ENCODE measurements at places on chromosomes 12 and 14.

DNA sequence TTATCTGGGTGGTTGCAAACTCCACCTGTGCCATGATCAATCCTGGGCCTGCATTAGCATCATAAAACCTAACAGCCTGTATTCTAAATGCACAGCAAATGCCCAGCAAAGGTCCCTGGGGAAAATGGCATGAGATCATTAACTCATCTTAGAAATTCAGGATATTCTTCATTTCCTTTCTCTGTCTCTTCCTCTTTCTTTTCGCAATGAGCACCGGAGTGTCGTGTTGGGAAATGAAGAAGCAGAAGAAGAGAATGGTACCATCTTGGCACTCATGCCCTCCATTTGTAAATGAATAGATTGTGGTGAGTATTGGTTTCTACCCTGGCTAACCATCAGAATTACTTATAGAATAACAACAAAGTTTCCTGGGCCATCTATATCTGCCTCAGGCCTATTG, 193.6 kb downstream of the GALC start:
- no peak for DNase-seq

DNA sequence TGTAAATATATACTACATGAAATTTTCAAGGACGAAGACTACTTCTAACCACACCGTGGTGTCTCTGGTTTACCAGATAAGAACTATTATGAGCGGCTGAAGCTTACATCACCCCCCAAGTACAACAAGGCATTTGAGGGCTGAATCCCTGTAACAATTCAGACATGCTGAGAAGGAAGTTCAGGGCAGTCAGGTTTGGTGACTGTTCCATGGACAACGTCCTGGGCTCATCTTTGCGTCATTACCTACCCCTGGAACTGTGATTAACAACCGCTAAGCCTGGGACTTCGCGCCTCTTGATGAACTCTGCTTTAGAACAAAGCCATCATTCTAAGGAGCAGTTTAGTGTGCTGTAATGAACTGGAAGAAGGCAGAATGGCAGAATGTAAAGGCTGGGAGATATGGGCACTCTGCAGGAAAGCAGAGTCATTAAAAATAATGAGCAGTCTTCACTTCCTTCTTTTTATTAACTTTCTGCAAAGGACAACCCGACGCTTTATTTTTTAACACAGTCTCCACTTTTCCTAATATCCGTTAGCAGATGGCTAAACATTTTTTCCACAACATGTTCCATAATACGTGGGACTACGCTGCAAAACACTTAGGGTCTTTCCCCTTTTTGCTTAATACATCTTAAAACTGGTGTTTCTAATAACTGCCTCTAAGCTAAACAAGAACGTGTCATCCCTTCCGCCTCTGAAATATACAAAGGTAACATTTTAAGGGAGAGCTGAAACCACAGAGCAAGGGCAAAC, 263.2 kb downstream of the ADAMTS20 start:
- DNase-seq = no peak

DNA sequence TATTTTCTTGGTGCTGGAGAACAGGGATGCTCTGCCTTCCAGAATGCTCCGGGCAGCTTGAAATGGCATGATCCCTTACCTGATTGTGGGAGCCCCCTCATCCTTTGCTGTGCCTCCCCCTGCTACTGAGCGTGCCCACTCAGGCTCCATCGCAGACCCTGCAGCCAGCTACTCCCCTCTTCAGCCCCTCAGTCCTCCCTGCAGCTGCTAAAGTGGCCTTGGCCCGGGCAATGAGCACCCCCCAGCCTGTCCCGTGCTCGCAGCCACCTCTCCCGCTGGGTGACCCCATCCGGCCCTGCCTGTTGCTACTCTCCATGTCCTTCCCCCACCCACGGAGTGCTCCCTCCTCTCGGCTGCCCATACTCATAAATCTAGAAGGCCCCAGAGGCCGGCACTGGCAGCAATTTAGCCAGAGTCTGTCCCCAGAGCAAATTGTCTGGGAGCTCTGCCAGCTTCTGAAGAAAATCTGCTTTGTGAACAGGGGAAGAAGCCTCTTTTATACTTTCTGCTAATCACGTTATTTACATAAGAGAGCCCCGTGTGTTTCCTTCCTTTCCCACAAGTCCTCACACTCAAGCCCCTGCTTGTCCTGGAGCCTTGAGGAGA, 143.7 kb upstream of the FRMD6 start:
- DNase-seq = no peak

DNA sequence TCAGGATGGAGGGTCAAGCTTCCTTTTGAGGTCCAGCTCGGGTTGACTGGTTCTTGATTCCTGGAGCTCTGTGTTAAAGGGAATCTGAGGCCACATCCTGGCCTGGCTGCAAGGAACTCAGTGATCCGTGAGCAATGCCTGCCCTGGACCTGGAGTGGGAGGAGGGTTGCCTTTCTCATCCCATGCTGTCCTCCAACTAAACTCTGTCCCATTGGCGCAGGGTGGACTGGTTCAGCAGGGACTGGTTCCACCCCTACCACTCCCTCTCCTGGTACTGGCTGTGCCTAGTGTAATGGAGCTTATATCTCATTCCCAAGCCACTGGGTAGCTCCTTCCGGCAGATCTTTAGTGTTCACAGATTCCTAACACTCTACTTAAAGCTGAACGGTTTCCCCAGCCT, 3.9 kb upstream of the CMKLR1 start:
- no peak for DNase-seq

DNA sequence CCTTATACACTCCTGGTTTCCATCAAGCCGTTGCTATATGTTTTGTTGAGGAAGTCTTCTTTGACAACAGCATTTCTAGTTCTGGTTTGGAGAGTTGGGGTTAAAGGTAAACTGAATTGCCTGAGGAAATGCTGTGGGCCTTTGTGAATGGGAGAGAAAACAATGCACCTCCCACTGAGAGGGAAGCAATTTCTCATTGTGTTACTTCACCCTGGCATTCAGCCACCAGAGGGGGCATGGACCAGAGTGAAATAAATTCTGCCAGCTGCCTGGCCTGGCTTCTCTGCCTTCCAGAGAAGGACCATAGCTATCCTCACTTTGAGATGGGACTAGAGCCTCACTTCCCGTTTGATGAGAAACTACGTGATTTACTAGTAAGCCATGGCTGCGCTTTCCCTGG, 475.3 kb downstream of the EGLN3 start:
- DNase-seq = no peak

GRCh38 chr14:74684434-74684833, 28.4 kb downstream of the AREL1 start:
- DNase-seq = peak; percentile 11

GRCh38 chr12:43151441-43151981, 400.5 kb downstream of the ADAMTS20 start:
- DNase-seq = no peak

GRCh38 chr12:46217541-46218321, 51.1 kb downstream of the SLC38A1 start:
- DNase-seq = no peak

GRCh38 chr12:54372113-54372806, 8.0 kb upstream of the GPR84 start:
- no peak for DNase-seq

DNA sequence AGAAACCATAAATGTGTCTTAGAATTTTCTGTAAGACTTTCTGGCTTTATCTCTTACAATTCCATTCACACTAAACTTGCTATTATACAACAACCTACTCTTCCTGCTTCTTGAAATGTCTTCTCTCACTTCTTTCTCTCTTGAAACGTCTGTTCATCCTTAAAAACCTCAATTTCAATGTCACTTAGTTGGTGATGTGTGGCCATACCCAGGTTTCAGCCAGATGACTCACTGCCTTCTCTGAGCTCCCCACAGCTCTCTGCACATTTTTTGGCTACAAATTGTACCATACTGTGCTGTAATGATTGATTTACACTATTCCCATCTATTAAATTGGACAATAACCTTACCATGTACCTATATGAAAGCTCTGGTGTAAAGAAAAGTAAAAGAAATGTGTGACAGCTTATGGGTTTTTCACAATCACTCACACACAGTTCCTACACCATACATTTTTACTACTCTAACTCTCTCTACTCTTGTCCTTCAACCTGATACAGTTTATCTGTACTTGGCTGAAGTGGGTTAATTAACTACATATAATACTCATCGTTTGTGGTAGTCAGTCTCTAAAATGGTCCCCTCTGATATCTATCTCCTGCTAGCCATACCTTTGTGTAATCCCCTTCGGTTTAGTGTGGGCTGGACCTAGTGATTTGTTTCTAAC, 222.1 kb downstream of the NELL2 start:
- no peak for DNase-seq

DNA sequence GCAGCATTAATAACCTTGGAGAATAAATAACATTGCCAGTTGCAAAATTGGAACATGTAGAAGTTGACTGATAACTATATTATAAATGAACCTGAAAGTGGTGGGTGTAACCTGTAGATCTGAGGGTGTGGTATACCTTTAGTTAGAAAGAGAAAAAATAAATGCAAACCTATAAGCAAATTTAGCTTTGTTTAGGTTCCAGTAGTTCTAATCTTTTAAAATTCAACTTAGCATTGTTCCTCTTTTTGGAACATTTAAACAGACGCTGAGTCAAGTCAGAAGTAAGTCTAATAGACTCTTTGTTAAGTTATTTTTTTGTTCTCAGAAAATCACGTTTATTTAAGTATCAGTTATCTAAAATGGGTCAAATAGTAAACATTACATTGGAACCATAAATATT, 120.0 kb downstream of the DNAI7 start:
- DNase-seq = no peak

GRCh38 chr12:96329545-96329944, 70.7 kb downstream of the CDK17 start:
- no peak for DNase-seq

DNA sequence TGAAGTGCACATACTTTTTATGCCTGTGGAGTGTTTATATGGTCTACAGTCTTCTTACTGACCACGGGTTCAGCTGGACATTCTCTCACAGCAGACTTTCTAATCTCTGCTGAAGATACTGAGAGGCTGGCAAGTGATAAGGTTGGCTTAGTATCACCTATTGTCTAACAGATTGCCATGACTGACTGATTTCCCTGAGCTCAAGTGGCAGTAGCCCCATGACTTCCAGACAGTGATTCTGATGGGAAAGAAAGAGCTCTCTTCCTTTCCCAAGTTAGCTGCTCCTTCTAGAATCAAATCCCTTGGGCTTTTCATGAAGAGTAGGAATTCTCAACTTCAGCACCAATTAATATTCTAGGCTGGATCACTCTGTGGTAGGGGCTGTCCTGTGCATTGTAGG, 141.4 kb downstream of the ANO4 start:
- DNase-seq = no peak

- no peak for DNase-seq
These were observed 1076.5 kb upstream of the FLRT2 start for GRCh38 chr14:84453307-84453950.

Measured in esophagus squamous epithelium (tissue), 5 donors.